NCI-H460 (cell line): ENCODE measurements at places on chromosomes 13 and 19. TPM values are rescaled to one million over a fixed set of nuclear protein-coding genes. Genes with fewer than 3 reads are reported as not detected.

GRCh38 chr13:81726037-81726726 lies 1385.3 kb upstream of the SPRY2 start:
- no peak for DNase-seq

GRCh38 chr13:28455580-28456194 lies 39.2 kb downstream of the FLT1 start:
- no peak for DNase-seq

DNA sequence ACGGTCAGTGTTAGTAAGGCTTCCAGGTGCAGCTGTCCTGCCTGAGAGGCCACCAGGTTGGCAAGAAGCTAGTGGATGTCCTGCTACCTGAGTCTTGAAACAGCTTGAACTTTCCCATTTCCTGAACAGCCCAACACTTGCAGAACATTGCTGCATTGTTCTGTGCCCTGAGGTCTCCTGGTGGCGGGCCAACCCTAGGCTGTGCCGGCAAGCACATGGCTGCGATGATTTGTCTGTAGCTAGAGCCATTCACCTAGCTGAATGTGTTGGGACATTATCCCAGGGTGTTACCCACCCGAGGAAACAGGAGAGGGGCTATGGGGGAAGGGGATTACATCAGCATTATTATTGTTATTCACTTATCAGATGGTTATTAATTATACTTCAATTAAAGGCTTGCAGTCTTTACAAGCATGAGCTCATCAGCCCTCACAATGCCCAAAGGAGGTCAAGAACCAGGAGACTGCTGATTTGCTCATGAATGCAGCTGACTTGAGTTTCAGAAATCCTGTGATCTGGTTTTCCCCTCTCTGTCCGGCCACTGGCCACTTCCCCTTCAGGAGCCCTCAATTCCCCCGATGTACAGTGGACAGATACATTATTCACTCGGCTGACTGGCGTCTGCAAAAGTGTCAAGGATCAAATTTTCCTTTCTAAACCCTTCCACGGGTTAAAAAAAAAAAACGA lies 187.6 kb upstream of the TSC22D1 start:
- DNase-seq, result no peak

- DNase-seq, result no peak
Measured at GRCh38 chr19:42095814-42096230, 19.9 kb downstream of the ZNF574 start.

The ZNF285 gene
- total RNA-seq, result 0.17 TPM in 1 of 2 replicates, not detected in the other

The GET3 gene
- total RNA-seq, result 50.9 and 53.9 TPM in 2 replicates

DNA sequence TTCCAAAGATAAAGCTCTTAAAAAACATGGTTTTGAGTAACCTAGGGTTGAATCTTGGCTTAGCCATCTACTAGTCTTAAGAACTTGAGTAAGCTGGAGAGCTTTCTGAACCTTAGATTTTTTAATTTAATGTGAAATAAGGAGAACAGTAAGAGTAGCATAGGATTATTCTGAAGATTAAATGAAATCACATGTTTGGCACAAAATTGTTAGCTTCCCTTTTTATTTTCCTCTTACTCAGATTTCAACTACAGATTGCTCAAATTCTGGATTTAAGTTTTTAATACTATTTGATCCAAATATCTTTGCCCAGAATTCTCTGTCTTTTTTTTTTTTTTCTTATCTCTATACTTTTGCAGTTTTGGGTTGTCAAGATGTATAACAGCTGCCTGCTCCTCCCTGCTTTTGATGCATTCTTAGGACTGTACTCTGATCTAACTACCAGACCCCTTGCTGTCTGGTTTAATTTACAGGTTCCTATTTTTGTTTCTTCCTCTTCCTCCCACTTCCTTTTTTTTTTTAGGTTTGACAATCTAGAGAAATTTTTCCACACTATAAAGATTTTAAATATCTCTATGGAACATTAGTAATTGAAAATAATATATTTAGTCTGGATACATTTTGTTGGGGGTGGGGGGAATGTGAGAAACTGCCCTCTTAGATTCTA lies 12.3 kb downstream of the POMP start:
- no peak for DNase-seq

DNA sequence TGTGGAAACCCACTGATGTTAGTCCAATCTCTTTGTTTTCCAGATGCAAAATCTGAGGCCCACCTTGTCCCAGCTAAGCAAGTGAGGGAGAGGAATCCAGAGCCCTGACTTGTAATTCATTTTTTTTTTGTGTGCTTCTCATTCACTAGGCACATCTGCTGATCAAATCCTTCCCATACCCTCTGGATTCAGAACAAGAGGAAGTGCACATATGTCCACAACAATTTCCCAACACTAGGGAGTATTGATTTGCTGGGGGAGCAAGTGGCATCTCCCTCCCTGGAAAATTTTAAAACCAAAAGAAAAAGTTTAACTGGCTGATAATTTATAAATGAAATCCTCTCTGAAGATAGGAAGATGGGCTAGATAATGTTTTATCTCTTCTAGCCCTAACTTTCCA lies 94.6 kb upstream of the RFC3 start:
- no peak for DNase-seq

DNA sequence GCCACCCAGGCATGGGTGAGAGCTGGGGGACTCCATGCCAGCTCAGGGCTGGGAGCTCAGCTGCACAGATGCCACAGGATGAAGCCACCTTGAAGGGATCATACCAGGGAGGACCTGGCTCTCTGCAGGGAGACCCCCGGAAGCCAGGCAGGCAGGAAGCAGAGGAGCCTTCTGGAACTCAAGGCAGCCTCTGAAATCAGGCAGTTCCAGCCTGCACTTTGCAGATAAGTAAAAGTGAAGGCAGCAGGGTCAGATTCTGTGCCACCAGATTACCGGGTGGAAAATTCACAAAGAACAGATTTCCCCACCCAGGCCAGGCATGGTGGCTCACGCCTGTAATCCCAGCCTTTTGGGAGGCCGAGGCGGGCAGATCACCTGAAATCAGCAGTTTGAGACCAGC lies 2.5 kb downstream of the TMEM259 start:
- no peak for DNase-seq

The FOXA3 gene
- total RNA-seq, result 0.14 TPM in 1 of 2 replicates, not detected in the other

GRCh38 chr13:105463011-105463501 lies 1072.4 kb downstream of the EFNB2 start:
- no peak for DNase-seq

The FSD1 gene
- not detected in 2 replicates for total RNA-seq

The KIR2DL3 gene
- total RNA-seq, result not detected in 2 replicates

GRCh38 chr19:514166-514663 lies 6.9 kb downstream of the TPGS1 start:
- no peak for DNase-seq

DNA sequence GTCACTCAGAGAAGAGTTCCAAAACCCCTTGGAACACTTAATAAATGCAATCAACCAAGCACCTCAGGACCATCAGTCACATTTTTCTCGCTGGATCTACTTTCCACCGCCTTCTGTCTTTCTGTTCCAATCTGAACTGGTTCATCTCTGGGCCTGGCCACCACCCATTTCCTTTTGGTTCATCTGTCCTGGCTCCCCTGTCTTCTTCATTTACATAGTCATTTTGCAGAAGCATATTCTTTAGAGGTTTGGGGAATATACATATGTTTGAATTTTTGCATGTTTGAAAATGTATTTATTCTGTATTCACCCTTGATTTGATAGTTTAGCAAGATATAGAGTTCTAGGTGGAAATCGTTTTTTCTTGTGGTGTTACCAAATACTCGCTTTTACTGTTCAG lies 188.2 kb downstream of the MTUS2 start:
- DNase-seq, result no peak

DNA sequence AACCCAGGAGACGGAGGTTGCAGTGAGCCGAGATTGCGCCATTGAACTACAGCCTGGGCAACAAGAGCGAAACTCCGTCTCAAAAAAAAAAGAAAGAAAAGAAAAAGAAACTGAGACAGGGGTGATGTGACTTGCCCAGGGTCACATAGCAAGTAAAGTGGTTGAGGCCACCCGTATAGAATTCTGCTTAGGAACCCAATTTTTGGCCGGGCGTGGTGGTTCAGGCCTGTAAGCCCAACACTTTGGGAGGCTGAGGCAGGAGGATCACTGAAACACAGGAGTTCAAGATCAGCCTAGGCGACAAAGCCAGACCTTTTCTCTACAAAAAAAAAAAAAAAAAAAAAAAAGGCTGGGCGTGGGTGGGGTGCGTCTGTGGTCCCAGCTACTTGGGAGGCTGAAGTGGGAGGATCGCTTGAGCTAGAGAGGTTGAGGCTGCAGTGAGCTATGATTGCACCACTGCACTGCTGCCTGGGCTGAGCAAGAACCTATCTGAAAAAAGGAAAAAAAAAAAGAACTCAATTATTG lies 1.3 kb downstream of the SNRPA start:
- no peak for DNase-seq

The GTF2F2 gene
- total RNA-seq, result 29.9 and 33.9 TPM in 2 replicates

DNA sequence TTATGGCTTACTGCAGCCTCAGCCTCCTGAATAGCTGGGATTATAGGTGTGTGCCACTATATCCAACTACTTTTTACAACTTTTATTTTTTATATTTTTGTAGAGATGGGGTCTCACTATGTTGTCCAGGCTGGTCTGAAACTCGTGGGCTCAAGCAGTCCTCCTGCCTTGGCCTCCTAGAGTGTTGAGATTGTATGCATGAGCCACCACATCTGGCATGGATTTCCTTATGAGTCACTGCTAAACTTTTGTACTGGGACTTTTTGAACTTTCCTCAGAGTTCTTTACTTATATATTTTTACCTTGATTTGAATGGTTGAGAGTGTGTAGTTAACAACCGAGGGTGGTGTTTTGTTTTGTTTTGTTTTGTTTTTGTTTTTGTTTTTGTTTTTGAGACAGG lies 33.4 kb downstream of the DNAJC3 start:
- no peak for DNase-seq

DNA sequence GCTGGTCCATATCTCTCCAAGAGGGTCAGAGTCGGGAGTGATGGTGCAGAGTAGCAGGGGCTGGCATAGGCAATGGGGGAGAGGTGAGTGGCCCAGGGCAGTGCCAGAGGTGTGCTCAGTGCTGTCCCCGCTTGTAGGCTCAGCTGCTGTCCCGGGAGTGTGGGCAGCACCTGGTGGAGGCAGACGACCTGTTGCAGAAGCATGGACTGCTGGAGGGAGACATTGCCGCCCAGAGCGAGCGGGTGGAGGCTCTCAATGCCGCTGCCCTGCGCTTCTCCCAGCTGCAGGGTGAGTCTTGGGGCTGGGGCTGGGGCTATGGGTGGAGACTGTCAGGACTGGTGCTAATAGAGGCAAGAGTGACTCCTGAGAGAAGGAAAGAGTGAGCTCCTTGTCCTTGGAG lies 39.3 kb downstream of the SPTBN4 start:
- DNase-seq, result no peak

The ECSIT gene
- 37.3 and 40.3 TPM in 2 replicates for total RNA-seq

The OXGR1 gene
- total RNA-seq, result not detected in 2 replicates

DNA sequence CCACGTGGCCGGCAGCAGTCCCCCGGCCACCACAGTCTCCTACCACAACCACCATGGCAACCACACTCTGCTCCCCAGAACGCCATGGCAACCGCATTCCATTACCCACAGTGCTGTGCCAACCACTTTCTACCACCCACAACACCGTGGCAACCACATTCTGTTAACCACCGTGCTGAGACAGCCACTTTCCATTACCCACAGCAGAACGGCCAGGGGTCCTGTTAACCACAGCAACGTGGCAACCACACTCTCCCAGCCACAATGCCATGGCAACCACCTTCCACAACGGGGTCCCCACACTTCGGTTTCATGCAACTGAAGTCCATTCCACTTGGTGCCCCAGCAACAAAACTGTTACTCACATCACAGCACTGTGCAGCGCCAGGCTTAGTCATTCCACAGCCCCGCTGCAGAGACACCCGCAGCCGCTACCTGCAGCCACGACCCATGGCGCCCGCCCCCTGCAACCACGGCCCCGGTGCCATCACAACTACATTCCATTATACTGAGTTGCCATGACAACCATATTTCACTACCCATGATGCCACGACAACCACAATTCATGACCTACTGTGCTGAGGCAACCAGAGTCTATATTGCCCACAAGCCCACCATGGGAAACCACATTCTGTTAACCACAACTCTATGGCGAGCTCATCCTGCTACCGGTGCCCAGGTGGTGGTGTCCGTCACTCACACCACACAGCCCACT lies 10.0 kb downstream of the DPF1 start:
- no peak for DNase-seq

DNA sequence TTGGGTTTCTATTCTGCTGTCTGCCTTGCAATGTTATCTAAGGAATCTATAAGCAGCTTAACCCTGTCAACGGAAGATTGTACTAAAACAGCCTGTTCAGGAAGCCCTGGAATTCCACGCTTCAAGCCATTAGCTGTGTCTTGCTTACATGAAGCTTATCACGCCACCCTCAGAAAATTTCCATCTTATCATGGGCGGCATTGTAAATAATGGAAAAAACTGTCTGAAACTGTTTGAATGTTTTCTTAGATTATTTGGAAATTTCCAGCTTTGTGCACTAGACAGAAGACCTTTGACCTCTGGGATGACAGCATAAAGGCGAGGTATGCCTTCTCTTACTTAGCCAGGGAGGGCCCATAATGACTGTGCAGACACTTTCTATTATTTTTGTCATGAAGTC lies 319.7 kb downstream of the KCNRG start:
- no peak for DNase-seq

The ZNF69 gene
- not detected in 2 replicates for total RNA-seq
